NCI-H1105 (cell line): ENCODE measurements at places on chromosomes 3 and 15.

DNA sequence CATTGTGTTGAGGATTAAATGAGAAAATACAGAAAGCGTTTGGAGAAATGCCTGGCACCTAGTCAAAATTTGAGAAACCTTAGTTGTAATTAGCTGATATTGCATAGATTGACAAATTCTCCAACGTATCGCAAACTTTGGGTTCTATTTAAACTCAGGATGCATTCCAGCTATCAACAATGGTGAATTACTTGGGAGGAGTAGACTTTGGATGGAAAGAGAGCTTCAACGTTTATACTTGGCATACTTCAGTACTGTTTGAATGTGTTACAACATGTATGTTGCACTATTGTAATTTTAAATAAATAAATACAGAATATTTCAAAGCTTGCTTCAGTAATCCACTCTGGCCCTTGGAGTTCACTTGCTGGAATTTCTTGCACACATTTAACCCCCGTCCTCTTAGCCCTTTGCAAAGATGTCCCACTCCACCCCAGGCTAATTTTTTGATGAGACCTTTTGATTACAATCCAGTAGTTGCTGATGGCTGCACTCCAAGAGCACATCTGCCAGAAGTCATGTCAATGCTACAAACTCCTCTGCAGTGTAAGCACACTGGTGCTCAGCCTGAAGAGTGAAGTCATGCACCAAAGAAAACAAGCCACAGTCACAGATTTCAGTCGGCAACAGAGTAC lies 4.7 kb upstream of the DIS3L start:
- no peak for DNase-seq

DNA sequence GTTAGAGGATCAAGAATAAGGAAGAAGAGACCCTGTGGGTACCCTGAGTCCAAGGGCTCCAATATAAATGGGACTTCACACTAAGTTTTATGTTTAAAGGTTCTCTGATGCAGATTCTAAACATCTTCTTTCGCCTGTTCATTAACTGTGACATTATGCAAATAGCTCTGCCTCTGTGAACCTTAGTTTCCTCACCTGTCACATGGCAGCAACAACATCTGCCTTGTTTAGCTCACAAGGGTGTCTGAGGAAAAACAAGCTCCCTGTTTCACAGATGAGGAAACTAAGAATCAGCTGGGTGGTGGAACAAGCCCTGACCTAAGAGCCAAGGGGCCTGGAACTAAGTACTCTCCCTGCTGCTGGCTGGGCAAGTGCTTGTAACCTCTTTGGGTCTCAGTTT lies 40.8 kb downstream of the GOLGA6L1 start:
- no peak for DNase-seq

DNA sequence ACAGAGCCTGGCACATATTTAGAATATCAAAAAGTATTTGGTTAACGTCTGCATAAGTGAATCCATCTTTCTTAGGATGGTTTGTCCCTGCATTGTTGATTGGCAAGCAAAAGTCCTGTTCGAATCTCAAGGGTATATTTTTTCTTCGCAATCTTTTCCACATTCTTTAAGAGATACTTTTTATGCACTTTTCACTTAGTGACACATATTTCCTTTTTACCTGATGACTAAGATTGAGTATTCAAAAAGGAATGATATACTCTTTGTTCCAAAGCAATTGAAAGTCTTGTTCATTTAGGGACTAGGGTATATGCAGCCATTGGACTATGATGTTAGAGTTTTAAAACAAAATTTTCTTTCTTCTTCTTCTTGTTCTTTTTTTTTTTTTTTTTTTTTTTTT lies 349.9 kb downstream of the NLGN1 start:
- no peak for DNase-seq

- no peak for DNase-seq
These were observed 298.2 kb upstream of the SLCO3A1 start for GRCh38 chr15:91555312-91555711.

GRCh38 chr15:64048781-64049460 lies 2.6 kb upstream of the DAPK2 start:
- DNase-seq: no peak

DNA sequence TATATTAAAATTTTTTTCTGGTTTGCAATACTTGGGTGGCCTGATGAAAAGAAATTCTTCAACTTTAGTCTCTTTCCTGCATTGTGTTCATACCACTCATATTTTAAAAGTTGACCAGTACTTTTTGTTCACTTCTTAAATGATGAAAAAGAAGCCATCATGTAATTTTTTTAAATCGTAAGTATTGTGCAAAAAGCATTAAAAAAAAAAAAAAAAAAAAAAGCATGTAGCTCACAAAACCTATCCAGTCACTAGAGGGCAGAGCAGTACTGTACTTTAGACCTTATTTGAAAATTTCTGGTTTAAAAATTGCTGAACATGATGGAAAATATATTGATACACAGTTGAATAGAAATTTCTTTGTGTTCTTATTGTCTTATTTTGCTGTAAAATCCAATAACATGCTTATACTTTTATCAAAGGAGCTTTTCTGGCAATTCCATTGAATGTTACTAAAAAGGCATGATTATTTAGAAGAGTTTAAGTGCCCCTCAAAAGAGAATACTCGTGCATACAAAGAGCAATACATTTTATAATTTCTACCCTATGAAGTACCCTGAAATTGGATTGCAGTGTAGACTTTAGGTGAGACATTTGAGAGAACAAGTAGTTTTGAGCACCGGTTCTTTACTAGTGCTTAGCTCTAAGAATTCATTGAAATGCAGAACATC lies 137.7 kb downstream of the BBX start:
- DNase-seq: no peak

DNA sequence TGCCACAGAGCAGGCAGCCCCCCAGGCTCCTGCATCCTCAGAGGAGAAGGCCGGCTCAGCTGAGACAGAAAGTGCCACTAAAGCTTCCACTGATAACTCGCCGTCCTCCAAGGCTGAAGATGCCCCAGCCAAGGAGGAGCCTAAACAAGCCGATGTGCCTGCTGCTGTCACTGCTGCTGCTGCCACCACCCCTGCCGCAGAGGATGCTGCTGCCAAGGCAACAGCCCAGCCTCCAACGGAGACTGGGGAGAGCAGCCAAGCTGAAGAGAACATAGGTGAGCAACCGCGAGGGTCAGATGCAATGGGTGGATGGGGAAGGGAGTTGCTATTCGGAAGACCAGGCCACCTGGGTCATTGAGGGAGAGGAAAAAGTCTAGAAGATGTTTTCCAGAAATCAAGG lies 53.0 kb downstream of the GAP43 start:
- no peak for DNase-seq

- DNase-seq: no peak
These were observed 36.2 kb downstream of the ILDR1 start for GRCh38 chr3:121985846-121986245.

DNA sequence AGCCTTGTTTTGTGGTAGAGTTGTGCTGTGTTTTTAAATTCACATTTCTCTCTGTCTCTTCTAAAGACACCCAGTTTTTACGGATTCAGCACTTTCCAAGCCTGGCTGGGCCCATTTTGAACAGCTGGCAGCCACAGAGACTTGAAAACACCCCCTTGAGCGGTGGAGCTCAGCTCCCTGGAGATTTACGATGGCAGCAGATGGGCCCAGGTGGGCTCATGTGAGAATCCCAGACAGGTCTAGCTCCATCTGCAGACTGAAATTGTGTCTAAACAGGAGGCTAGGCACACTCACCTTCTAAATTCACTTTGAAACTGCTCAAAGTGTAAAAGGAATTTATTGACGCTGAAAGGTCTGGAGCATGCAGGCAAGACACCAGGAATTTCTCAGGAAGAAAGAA lies 232.0 kb upstream of the HES1 start:
- no peak for DNase-seq
